NCI-H524 treated with DMSO at 0.1 percent for 48 hours (cell line): ENCODE measurements at places on chromosomes 5 and 9.

- DNase-seq: no peak
Observed at GRCh38 chr5:178416206-178416882, 173.8 kb downstream of the COL23A1 start.

GRCh38 chr9:134694714-134695113, 53.1 kb downstream of the COL5A1 start:
- DNase-seq: no peak

DNA sequence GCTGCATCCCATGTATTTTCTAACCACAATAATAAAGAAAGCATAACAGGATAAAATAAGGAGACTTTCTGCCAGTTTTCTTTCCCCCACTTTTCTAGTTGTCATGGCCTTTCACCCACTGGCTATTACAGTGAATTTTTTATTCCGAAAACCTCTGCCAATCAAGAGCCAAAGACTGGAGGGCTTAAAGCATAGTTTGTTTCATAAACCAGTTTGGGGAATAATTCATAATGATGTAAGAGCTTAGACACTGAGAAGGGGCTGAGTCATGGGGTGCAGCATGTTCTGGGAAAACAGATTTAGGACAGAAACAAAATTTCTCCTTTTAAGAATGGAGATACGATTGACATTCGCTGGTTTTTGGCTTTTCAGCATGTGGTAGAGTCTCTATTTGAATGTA, 4.4 kb upstream of the GLIPR2 start:
- DNase-seq: no peak

DNA sequence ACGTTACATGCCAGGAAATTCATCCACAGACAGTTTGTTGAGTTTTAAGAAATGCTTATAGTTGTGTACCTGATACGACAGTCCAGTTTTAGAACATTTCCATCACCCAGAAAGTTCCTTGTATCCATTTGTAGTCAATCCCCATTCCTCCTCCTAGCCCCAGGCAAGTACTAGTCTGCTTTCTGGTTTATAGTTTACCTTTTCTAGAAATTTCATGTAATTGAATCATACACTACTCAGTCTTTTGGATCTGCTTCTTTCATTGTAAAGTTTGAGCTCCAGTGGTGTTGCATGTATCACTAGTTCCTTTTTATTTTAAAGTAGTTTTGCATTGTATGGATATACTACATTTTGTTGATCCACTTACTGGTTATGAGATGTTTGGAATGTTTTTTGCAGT, 291.2 kb downstream of the AOPEP start:
- DNase-seq: no peak

DNA sequence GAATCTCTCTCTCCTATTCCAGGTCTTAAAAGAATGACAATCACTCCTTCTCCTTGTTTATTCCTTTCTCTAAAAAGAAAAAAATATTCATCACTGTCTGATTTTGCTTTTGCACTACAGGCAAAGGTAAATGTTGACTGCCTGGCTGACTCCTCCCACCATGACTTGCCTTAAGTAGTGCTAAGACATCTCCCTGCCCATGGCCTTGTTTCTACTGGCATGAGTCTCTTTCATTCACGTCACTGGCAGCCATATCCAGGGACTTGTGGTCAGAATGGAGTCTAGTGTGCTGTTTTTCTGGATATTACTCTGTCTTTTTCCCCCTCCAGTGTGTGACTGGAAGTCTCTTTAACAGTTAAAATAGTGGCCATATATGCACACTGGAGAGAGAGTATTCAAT, 522.9 kb upstream of the DAB2 start:
- DNase-seq: no peak

DNA sequence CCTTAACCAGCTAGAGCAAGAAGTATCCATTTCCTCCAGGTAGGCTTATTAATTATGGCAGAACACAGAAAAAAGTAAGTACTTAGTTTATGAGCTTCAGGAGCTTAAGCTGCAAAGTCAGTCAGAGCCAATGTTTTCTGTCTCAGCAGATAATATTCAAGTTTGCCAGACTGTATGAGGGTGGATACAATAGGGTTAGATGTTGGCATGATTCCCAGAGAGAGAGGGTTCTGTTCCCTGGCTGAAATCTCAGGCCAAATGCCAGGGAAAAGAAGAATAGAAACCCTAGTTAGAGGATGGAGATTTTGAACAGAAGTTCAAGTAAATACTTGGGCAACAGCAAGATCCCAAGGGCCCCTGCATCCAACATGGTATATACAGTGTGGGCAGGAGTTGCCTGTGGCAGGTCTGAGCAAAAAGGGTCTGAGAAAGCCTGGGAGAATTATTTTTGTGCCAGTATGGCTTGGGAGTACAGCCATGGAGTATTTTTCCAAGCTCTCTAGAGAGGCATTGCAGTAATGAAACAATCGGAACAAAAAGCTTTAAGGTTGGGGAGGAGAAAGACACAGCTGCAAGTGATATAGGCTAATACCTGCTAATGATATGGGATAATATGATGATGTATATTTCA, 31.0 kb upstream of the ISOC1 start:
- DNase-seq: peak; percentile 8

- no peak for DNase-seq
Observed at GRCh38 chr5:65796269-65796668, 74.3 kb downstream of the NLN start.

GRCh38 chr5:36724467-36725332, 118.3 kb downstream of the SLC1A3 start:
- DNase-seq: no peak

DNA sequence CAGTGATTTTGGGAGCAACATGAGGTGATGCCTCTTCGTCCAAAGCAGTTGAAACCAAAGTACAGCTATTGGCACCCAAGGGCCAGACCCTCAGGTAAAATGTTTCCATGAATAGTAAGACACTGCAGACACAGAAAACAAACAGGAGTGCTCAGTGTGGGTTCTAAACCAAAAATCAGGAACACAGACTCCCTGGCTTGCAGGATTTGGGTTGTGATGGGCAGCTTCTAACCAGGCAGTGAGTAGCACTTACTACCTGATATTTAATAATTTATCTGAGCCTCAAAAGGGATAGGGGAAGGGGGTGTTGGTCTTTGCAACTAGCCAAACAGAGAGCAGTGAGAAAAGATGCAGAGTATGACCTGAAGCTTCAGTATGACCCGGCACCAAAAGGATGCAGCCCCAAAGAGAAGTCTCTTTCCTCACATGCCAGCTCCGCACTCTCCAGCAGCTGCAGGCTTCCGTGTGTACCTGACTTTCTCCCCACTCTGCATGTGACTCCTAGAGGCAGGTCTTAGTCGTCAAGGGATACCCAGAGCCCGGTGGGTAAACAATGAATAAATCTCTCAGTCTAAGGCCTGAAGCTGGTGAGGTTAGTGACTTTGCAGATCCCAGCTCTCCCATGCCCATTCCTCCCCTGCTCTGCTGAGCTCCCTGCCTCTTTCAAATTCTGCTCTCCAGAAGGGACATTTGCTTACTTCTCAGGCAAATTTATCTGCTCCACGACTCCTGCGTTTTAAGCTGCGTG, 105.4 kb upstream of the SPOCK1 start:
- DNase-seq: no peak

DNA sequence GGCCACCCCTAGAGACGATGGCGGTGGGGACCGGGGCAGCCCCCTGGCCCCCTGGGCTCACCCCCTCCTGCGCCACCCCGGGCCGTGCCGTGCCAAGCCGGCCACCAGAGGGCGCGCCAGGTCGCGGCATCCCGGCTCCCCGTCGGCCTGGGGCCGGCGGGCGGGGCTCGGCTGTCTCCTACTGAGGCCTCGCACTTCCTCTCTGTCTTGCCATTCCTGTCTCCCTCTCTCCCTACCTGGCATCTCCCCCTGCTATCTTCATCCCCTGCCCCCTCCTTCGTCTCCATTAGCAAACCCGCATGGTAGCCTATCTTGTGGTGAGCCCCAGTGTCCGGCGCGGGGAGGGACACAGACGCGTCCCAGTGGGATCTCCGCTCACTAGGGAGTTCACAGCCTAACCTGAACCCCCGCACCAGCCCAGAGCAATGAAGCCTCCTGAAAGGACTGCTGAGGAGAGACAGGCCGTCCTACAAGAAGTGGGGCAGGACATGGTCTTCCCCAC, 29.8 kb upstream of the FABP6 start:
- DNase-seq: no peak

DNA sequence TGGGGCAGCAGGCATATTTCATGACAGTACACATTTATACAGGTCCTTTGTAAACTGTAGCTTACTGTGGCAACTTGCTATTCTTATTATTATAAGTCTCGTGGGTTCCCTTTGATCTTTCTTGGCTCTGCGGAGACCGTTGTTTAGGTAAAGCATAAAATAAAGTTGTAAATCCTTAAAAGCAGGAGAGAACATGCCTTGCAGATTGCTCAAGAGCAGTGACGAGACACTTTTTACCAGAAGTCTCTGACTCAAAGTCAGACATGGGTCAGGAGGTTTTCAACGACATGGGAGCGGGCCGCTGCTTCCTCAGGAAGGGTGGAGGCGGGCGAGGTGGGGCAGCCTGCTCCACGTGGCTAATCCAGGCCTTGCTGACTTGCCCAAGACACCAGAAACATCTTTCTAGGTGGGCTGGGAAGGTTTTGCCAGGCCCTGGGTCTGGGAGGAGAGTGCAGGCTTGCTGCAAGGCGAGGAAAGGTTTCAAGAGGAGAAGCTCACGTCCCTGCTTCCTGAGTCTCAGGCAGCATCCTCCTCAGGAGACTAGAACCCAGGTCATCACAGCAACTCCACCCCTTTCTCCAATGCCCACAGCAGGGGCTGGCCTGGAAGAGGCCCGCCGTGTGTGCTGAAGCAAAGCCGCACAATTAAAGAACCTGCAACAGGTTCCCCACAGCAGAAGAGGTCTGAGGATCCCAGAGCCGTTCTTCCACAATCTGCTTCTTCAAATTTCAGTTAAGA, 6.5 kb downstream of the TBC1D2 start:
- no peak for DNase-seq

DNA sequence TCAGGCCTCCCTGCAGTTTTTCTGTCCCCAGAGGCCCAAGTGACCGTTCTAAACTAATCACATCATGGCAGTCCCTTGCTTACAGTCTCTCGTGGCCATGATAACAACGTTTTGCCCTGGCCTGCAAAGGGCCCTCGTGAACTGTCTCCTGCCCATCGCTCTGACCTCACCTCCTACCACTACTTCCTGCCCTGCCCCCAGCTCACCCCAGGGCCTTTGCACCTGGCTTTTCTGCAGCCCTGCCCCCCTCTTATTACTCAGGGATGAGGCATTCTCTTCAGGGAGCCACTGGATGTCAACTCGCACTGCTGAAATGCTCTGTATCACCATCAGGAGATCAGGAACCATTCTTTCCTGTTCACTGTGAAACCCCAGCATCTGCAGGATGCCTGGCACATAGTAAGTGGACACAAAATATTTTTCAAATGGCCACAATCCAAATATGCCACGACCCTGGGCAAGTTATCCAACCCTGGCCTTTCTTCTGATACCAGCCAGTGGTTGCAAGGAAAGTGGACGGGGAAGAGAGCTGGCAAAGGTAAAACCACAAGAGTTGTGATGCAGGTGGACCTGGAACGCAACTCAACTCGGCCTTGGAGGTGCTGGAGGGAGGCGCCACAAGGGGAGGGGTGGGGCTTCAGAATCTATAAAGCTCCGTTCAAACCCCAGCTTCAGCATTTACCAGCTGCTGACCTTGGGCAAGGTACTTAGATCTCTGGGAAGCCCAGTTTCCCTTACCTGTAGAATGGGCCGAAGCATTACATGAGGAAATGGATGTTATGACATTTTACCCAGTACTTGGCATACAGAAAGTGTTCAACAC, 1.7 kb downstream of the SNCB start:
- DNase-seq: no peak

GRCh38 chr5:146884066-146884626, 5.6 kb upstream of the PPP2R2B start:
- DNase-seq: no peak

DNA sequence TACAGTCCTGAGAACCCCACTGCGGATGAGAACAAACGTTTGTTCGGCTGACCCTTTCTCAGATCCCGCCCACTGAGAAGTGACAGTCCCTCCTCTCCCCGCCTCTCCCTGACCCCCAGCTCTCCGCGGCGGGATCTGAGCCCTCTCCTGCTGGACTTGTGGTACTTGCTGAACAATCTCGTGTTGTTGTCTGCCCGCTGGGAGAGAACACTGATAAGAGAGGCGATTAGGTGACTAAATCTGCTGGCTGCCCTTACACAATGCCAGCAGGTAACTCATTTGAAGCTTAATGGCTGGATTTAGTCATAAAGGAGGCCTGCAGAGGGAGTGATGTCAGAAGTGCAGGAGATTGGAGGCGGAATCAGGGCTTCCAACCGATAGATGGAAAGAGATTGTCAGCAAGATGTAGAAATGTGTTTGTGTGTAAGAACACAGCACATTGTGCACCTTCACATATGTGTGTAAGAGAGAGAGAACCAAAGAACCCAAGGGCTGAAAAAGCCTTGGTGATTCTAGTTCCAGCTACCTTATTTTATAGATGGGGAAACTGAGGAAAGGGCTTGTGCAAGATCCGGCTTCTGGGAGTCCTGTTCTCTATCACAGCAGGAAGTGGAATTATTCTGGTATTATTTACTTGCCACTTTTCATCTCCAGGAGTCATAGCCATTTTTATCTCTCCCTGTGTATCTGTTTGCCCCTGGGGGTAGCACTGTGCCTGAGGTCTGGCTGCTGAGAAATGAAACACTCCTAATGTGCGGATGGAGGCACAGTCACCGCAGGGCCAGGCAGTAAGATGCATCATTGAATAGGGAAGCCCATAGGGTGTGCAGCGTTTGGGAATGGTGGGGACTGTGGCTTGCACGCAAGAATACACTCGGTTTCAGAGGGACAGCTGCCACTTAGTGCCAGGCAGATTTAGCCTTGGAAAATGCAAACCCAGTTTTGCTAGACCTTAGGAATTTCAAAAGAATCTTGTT, 203.7 kb upstream of the MSX2 start:
- no peak for DNase-seq
